ENCODE measurements at places on chromosomes 4 and X.

DNA sequence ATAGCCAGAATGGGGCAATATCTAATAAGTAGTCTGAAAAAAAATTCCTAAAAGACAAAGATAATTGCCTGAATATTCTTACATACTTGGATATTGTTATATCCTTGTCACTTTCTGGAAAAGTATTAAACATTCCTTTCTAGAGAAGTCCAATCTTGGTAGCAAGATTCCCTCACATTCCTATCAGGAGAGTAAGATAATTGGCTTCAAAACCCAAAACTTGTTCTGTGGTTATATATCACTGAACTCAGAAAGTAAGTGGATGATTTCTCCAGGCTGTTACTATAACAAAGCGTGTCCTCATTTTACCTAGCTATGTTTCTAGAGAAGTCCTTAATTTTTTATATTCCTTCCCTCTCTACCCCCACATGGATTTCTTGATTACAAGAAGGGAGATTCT, 46.0 kb upstream of the TEX13A start:
- DNase-seq = no peak

GRCh38 chr4:154877110-154877760, 96.2 kb downstream of the RBM46 start:
- DNase-seq = no peak

DNA sequence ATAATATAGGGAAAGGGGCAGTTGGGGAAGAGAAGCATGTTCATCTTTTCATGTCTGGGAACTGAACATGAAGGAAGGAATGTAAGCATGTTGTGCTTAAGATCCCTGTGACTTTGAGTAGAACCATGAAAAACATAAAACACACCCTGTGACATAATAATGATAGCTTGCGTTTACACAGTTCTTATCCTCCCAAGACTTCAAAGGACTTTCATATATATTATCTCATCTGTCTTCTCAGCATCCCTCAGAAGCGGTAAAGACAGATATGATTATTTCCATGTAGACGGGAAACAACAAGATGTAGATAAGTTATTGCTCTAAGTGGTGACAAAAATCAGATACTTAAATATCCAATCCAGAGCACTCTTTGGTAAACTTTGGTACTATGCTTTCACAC, 3.3 kb upstream of the SH3RF1 start:
- DNase-seq = no peak

DNA sequence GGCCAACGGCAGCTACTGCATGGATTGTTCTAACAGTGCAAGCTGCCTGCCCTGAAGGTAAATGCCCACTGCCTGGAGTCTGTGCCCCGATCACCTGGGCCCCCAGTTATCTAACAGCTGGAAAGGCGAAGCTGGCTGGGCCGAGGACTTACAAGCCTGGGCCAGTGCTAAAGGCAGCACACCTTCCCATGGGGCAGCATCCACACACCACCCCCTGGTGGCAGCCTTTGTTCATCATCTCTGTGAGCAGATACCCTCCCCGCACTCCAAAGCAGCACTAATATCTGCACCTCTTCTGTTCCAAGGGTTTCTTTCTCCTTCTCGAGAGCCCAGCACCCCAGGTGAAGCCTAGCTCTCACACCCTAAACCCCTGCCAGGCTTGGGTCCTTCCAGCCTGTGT, 7.6 kb downstream of the SLC2A9 start:
- DNase-seq = no peak

DNA sequence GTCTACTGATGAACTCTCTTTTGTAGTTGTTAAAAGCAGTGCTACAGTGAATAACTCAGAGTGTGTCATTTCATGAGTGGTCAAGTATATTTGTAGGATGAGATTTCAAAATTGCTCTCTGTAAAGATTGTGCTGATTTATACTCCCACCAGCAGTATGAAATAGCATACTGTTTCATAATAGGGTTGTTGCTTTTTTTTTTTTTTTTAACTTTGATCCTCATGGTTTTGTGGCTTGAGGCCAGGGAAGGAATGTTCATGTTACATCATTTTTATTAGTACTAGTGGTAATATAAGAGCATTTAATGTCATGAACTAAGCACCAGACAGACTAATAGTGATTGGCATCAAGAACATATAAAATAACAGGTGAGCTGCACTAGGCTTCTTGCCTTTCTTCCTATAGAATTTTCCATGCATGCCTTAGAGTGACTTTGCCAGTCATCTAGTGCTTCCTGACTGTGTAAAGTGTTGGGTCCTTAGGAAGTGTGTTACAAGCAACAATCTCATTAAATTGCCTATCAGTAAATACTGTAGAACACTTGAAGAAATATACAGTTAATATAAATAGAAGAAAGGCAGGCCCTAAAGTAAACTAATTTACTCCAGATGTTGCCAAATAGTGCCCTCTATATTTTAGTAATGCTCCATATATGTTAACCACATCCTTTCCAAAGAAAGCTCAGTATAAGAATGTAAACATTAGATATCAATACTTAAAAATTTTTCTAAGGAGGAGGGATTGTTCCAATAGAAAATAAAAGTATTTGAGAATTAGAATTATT, 38.6 kb upstream of the MSMO1 start:
- DNase-seq = no peak

DNA sequence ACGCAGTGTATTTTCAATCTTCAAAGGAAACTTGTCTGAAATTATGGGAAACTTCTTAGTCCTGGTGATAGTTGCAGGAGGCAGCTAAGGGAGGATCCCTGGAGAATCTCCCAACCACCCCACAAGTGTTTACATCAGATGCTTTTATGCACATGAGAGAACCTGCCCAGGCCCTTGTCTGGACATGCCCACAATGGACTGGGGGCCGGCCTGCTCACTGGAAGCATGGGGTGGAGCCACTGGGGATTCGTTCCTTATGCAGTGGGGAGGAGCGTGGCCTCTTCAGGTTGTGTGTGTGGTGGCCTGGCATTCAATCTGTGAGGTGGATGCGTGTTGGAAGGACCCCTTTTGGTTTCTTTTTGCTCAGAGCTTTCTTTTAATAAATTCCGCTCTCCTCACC, 398.7 kb upstream of the PPP1R2C start:
- DNase-seq = no peak

DNA sequence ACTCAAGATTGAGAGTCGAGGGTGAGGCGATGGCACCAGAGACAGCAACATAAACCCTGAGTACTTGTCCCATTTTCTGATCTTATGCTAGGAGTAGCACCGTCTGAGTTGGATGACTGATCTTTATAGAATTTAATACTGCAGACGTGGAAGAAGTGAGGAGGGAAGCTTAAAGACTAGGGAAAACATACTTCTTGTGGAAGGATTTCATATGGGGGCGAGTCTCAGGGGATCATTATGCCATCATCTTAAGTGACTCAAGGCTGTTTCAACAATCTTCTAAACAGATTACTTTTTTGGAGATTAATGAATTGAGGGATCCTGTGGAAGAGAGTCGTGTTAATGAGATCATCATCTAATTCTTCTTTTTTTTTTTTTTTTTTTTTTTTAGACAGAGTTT, 17.2 kb upstream of the FAT1 start:
- no peak for DNase-seq
